ENCODE measurements at places on chromosomes 6 and 20.

DNA sequence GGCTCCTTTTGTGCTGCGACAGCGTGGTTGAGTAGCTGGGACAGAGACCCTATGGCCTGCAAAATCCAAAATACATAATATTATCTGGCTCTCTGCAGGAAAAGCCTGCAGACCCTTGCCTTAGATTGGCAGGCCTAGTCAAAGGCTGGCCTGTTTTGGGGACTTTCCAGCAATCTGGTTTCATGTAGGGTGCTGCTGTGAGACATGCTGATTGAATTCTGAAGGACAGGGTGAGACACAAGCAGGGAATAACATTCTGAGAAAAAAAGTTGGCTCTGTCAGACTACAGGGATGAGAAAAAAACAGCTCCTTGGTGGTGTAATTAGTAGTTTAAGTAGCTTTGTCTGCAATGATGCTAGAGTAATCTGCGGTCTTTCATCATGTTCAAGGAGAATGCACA, 402.7 kb upstream of the AGPAT4 start:
- DNase-seq, result no peak

- no peak for DNase-seq
These were observed 381.4 kb downstream of the CDKAL1 start for GRCh38 chr6:20915626-20916025.

DNA sequence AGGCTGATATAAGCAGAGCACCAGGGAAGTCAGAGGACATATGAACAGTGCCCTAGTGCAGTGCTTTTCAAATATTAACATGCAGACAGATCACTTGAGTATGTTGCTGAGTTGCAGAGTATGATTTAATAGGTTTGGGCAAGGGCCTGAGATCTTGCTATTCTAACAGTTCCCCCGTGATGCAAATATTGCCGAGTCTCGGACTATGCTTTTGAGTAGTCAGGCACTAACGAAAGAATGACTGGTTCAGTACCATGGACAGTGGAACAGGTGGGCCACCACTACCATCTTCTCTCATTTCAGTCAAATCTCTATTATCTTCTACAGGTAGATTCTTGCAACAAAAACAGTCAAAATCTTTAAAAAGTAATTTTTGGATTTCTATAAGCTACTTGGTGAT, 3.7 kb upstream of the TMEM200A start:
- no peak for DNase-seq

DNA sequence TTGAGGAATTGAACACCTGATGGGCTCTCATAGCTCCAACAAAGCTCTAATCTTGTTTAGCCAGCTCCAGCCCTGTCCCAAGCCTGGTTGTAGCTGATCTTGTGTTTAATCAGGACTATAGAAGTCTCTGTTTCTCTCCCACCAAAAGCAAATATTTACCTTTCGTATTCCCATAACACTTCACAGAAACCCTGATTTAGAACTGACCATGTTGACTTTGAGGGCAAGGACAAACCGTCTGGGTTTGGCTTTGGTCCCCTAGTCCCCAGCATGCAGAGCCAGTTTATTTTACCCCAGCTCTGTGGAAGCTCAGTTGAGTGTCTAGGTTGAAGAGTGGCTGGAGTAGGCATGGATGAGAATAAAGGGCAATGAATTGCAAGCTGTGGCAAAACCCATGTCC, 18.0 kb upstream of the SIM1 start:
- no peak for DNase-seq

GRCh38 chr6:80156221-80156620, 49.8 kb downstream of the BCKDHB start:
- no peak for DNase-seq

GRCh38 chr20:47051936-47052526, 157.4 kb downstream of the EYA2 start:
- no peak for DNase-seq

DNA sequence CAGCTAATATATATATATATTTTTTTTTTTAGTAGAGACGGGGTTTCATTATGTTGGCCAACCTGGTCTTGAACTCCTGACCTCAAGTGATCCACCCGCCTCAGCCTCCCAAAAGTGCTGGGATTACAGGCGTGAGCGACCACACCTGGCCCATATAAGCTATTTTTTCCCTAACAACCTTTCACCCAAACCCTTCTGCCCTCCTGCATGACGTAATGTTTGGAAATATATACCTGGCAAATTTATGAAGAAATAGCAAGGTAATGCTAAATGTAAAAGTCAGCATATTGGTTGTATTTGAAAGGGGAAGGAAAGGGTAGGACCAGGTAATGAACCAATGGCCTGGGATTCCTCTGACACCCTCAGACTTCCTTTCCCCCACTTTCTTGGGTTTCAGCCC, 325.5 kb upstream of the ARID1B start:
- DNase-seq, result no peak

DNA sequence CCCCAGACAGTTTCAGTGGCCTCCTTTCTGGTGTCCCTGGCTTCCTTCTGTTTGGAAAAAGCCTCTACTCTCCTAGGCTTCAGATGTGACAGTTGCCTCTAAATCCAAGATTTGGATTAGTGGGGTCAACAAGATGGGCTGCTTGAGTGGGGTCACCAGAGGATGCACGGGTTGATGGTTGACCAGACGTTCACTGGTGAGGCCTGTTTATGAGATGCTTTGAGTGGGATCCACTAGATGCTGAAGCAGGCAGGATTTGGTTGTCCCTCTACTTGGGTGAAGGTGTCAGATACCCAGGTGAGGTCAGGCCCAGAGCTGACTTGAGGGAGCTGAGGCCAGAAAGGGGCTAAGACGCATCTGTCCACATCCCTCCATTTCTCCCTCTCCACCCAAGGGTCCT, 8.1 kb upstream of the DLGAP4 start:
- DNase-seq, result no peak

DNA sequence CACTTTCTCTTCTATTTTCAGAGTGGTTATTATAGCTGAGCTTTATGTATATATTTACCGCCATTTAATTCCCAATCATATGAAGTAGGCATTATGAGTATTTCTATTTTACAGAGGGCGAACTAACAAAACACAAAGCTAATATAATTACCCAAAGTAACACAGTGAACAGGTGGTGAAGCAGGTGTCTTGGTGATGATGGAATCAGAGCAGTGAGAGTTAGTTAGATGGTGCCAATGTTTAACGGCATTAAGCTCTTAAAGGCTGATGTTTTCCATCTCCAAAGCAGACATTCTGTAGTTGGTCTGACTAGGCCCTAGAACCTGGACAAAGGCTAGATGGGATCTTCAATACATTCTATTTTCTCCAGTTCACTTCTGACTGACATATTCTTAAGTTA, 551.1 kb upstream of the SYNCRIP start:
- no peak for DNase-seq

GRCh38 chr20:61119273-61119672, 132.8 kb upstream of the CDH4 start:
- DNase-seq, result no peak

DNA sequence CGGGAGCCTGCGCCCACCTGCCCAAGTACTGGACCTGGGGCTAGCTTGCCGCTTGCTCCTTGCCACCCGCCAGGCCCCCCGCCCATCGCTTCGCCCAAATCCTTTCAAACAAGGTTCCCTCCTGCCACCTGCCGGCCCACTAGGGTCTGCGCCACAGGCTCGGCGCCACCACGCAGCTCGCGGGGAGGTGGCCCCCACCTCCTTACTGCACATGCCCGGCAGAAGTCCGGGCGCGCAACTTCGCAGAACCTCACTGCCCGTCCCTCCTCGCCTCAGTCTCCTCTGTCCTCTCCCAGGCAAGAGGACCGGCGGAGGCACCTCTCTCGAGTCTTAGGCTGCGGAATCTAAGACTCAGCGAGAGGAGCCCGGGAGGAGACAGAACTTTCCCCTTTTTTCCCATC, 11.2 kb downstream of the GNAS-AS1 start:
- no peak for DNase-seq

DNA sequence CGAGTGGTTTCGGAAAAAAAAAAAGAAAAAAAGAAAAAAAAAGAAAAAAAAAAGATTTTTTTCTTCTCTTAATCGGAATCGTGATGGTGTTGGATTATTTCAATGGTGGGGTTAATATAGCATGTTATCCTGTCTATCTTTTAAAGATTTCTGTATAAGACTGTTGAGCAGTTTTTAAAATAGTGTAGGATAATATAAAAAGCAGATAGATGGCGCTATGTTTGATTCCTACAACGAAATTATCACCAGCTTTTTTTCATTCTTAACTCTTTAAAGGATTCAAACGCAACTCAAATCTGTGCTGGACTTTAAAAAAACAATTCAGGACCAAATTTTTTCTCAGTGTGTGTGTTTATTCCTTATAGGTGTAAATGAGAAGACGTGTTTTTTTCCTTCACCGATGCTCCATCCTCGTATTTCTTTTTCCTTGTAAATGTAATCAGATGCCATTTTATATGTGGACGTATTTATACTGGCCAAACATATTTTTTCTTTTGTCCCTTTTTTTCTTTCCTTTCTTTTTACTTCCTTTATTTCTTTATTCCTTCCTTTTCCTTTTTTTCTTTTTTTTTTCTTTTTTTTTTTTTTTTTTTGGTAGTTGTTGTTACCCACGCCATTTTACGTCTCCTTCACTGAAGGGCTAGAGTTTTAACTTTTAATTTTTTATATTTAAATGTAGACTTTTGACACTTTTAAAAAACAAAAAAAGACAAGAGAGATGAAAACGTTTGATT, 3.6 kb downstream of the SOX4 start:
- no peak for DNase-seq

GRCh38 chr6:162728197-162728596, 423 bp downstream of the PACRG start:
- DNase-seq, result no peak

DNA sequence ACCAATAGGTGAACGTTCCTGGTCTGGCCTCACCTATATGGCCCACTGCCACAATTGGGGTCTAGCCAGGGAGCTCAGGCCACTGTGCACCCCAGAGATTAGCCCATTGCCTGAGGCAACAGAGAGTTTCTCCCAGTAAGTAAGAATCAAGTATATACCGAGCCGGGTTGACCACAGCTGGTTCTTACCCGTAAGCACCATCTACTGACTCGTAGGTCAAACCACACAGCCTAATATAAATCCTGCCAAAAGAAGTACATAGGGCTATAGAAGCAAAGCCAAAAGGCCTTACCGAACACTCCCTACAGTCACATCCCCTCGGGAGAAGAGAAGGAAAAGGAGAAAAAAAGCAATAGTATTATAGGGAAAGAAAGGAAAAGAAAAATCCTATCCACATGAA, 463.6 kb upstream of the GJE1 start:
- no peak for DNase-seq

- no peak for DNase-seq
These were observed 4.3 kb downstream of the VAPB start for GRCh38 chr20:58393299-58393698.

GRCh38 chr6:104431096-104431495, 428.6 kb downstream of the HACE1 start:
- DNase-seq, result no peak

GRCh38 chr20:1302685-1303541, 26.0 kb downstream of the SDCBP2 start:
- no peak for DNase-seq

- DNase-seq, result no peak
These were observed 93.5 kb downstream of the CEBPB start for GRCh38 chr20:50283922-50284810.

- DNase-seq, result no peak
These were observed 6.5 kb upstream of the RNF24 start for GRCh38 chr20:4021906-4022305.

DNA sequence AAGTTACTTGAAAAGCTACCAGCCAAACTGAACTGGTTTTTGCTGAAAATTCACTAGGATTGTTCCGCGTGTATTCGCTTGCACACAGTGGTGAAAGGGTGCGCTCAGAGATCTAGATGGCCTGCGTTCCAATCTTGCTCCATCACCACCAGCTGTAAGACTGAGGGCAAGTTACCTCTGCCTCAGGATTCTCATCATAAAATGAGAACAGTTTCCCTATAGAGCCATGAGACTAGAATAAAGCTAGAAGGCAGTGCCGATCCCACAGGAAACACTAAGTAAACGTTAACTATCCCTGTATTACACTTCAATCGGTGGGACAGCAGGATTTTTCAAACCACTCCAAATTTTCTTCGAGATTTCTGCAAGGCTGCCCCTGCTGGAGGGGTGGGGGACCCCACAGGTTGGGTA, 838 bp downstream of the AHCY start:
- DNase-seq, result no peak

DNA sequence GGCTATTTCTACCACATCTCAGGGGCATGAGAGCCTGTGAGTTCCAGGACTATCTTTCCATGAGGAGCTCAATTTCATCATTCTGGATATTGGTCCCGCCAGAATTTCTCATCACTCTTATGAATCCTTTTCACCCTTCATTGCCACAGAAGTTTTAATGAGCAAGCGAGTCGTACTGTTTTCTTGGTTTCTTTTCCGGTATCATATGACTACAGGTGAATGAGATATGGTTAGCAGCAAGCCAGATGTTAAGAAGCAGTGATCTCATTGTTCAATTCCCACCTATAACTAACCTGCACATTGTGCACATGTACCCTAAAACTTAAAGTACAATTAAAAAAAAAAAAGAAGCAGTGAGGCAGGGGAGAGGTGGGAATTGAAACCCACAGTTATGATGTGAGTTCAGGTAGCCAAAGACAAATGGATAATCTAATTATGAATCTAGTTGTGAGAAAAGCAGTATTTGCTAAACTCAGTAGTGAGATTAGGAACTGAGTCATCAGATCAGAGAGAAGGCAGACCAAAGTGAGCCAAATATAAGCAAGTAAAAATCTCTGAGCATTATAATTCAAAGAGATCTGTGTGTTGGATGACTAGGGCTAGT, 78.0 kb upstream of the ELOVL5 start:
- DNase-seq, result no peak

DNA sequence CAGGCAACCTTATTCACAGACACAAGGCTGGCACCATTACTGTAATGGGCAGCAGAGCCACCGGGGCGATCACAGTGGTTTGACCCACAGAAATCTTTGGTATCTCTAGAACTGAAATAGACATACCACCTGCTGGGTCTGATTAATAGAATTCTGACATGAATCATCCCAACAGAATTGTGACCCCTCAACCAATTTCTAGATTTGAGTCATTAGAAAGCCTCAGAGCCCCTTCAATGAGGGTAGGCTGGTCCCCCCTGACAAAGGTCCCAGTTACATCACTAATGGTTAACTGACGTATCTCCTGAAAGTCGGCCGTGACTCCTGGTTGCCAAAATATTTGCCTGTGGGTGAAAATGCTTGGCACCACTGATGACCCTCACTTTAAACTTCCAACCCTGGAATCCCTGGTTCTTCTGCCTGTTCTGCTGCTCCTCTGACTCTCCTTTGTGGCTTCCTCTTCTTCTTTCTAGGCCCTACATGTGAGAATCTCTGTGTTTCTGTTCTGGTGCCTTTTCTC, 124.9 kb upstream of the ARID1B start:
- no peak for DNase-seq

- no peak for DNase-seq
These were observed 45.2 kb upstream of the KCNK16 start for GRCh38 chr6:39367700-39368099.

GRCh38 chr6:49698478-49698877, 14.9 kb downstream of the CRISP2 start:
- DNase-seq, result no peak

DNA sequence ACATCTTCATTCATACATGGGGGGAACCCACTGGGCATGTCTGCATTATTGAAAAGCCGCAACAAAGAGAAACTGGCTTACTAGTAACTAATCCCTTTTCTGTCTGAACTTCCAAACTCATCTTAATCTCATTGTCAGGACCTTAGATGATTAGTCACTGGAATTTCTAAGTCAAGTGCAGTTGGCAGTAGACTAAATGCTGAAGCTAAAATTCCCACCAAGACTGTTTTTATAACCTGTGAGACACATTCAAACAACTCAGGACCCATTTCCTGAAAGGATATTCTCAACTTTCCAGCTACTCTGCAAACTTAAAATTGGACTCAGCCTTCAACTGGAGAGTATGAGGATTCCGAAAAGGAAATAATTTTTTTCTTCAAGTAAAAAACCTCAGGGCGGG, 94.8 kb upstream of the SCAF8 start:
- DNase-seq, result no peak

All from D721Med (cell line).